ENCODE measurements at places on chromosomes 3 and 15.
A peak's percentile ranks its signal among the peaks of the same experiment; 100 is the strongest.

DNA sequence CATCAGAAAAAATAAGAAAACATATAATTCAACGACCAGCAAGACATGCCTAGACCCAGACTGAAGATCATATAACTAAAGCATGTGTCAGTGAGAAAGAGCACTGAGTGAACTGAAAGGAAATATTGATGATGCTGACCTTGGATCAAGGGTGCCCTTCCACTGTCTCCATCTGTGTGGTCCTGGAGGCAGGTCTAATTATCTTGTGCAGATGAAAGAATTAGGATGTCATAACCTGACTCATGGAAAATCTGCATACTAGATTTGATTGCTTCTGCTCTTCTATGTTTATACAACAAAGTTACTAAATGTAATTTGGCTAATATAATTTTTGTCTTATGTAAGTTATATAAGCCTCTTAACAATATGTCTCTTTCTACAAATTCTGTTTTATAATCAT, 264.6 kb upstream of the TGFBR2 start:
- H3K36me3 ChIP-seq: no peaks in the 10 kb centered on the region
- H3K27ac ChIP-seq: no peak overlapping the region
- DNase-seq: no peak
- H3K4me3 ChIP-seq: no peak overlapping the region

DNA sequence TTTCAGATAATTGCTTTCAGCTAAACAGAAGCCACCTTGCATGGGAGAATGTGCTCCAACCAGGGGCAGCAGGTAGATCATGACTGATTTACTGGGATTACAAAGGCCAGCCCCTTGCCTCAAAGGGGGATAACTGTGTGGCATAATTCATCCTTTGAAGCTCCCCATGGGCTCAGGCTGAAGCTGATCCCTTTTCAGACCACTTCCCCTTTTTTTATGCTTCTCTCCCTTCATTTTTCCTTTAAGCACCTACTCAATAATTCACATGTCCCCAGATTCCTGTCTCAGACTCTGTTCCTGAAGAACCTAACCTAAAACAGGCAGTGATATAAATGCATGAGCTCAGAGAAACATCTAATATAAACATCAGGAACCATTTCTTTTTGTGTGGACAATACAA, 8.2 kb upstream of the MYRIP start:
- no peak overlapping the region for H3K4me3 ChIP-seq
- no peaks in the 10 kb centered on the region for H3K4me1 ChIP-seq
- no peak for DNase-seq
- no peaks in the 10 kb centered on the region for H3K27me3 ChIP-seq

- no peak overlapping the region for H3K27ac ChIP-seq
- no peaks in the 10 kb centered on the region for H3K27me3 ChIP-seq
- no peak overlapping the region for H3K4me3 ChIP-seq
- no peaks in the 10 kb centered on the region for H3K36me3 ChIP-seq
- no peak for DNase-seq
- H3K4me1 ChIP-seq: no peaks in the 10 kb centered on the region
Observed at GRCh38 chr15:88490036-88490435, 22.5 kb downstream of the MRPS11 start.

GRCh38 chr15:90885432-90886290, 1.4 kb downstream of the FES start:
- H3K27me3 ChIP-seq: no peaks in the 10 kb centered on the region
- H3K4me1 ChIP-seq: no peaks in the 10 kb centered on the region
- peak; percentile 65 for DNase-seq
- H3K4me3 ChIP-seq: no peak overlapping the region
- no peak overlapping the region for H3K27ac ChIP-seq

DNA sequence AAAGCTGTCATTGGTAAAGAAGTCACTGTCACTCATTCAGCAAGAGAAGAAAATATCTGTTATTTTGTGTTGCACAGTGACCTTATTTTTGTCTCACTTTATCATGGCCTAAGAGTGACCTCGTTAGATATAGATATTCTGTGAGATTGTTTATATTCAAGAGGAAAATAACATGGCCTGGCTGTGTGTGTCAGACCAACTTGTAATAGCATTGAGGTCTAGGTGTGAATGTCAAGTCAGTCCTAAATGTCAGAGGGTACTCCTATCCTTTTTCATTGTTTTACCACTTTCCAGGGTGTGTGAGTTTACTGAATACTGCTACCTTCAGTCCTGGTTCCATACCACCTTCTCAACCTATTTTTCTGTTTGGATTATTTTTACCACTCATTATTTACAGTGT, 18.5 kb upstream of the TM4SF4 start:
- no peak overlapping the region for H3K4me3 ChIP-seq
- no peak for DNase-seq
- H3K27me3 ChIP-seq: no peaks in the 10 kb centered on the region
- no peaks in the 10 kb centered on the region for H3K36me3 ChIP-seq
- H3K27ac ChIP-seq: no peak overlapping the region
- H3K4me1 ChIP-seq: no peaks in the 10 kb centered on the region

GRCh38 chr3:196378146-196378841, 40.1 kb upstream of the TM4SF19 start:
- no peak overlapping the region for H3K27ac ChIP-seq
- H3K27me3 ChIP-seq: no peaks in the 10 kb centered on the region
- H3K36me3 ChIP-seq: peaks cover 8% of the 10 kb centered on the region
- H3K4me1 ChIP-seq: no peaks in the 10 kb centered on the region
- no peak for DNase-seq

DNA sequence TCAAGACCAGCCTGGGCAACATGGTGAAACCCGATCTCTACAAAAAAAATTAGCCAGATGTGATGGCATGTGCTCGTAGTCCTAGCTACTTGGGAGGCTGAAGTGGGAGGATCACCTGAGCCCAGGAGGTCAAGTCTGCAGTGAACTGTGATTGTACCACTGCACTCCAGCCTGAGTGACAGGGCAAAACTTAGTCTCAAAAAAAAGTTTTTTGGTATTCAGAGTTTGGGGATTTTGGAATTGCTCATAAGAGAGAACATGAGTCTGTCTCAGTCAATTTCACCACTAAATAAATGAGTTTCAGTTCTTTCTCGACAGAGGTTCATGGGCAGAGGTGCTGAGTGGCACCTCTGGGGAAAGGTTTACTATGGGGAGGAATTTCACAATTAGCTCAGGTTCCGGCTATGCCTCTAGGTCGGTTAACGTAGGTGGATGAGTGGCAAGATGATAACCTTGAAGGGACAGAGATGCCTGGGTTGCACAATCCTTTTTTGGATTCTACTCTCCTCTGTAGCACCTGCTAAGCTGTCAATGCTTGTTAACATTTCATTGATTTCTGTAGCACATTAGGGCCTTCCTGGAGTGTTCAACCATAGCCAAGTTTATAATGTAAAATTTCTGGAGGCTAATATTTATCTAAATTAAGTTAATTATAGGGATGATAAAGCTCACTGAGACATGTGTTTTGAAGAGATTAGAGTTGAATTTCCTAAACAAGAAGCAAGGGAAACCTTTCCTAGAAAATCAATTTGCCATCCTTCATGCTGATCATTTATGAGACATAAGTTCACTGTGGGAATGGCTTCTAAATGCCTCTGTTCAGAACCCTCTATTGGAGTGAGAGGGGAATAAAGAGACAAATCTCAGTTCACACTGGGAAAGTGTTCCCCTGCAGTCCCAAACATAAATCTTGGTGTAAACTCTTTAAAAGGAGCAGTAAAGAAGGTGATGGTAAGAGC, 37.4 kb upstream of the DCP1A start:
- H3K4me3 ChIP-seq: no peak overlapping the region
- no peak overlapping the region for H3K27ac ChIP-seq
- H3K36me3 ChIP-seq: no peaks in the 10 kb centered on the region
- no peaks in the 10 kb centered on the region for H3K4me1 ChIP-seq
- no peak for DNase-seq

DNA sequence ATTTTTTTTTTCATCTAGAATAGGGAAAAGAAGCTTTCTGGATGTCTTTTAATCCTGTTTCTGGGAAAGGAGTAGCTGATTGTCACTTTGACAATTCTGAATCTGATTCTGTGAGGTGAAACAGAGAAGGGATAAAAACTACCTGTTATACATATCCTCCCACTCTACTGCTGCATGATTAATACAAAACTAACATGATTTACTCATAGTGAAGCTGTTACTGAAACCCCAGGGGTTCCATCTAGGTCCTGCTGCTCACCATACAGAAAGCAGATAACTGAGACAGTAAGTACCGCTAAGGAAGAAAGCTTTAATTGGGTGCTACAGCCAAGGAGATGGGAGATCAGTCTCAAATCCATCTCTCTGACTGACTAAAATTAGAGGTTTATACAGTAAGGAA, 610.9 kb upstream of the ALCAM start:
- H3K4me3 ChIP-seq: no peak overlapping the region
- no peak overlapping the region for H3K27ac ChIP-seq
- H3K4me1 ChIP-seq: no peaks in the 10 kb centered on the region
- no peaks in the 10 kb centered on the region for H3K27me3 ChIP-seq
- H3K36me3 ChIP-seq: no peaks in the 10 kb centered on the region

DNA sequence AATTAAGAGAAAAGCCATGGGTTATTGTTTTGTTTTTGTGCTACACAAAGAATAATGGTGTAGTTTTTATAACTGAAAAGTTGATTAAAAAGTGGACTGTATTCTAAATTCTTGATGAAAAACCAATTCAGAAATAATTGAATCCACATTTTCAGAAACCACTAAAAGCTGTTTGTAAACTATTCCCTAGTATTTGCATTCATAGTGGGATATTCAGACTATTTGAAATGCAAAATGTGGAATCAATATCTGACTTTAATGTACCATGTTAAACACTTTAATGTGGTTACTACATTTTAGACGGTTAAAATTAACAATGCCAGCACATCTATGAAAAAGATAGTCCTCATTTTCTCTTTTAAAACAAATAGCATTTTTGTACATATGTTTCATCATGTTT, 104.6 kb downstream of the ZIC4 start:
- H3K27me3 ChIP-seq: no peaks in the 10 kb centered on the region
- no peak overlapping the region for H3K27ac ChIP-seq
- DNase-seq: no peak
- H3K4me1 ChIP-seq: no peaks in the 10 kb centered on the region
- H3K4me3 ChIP-seq: no peak overlapping the region
- H3K36me3 ChIP-seq: no peaks in the 10 kb centered on the region

DNA sequence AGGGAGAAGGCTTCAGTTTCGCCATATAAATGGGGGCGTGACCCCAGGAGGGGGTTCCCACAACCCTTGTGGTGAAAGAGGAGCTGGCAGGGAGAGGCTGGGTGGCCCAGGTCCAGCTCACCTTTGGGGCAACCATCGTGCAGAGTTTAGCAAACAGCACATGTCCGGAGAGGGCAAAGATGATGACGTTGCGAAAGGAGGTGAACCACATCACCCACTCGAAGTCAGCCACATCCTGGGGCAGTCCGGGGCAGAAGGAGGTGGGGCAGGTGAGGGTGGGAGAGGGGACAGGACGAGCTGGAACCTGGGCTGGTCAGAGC, 3.7 kb downstream of the HHATL start:
- no peaks in the 10 kb centered on the region for H3K27me3 ChIP-seq
- peaks cover 7% of the 10 kb centered on the region for H3K4me1 ChIP-seq
- no peak for DNase-seq

GRCh38 chr15:57190208-57190607, 186.1 kb upstream of the CGNL1 start:
- no peak for DNase-seq
- H3K4me3 ChIP-seq: no peak overlapping the region
- H3K27me3 ChIP-seq: no peaks in the 10 kb centered on the region
- no peak overlapping the region for H3K27ac ChIP-seq
- peaks cover 5% of the 10 kb centered on the region for H3K36me3 ChIP-seq

DNA sequence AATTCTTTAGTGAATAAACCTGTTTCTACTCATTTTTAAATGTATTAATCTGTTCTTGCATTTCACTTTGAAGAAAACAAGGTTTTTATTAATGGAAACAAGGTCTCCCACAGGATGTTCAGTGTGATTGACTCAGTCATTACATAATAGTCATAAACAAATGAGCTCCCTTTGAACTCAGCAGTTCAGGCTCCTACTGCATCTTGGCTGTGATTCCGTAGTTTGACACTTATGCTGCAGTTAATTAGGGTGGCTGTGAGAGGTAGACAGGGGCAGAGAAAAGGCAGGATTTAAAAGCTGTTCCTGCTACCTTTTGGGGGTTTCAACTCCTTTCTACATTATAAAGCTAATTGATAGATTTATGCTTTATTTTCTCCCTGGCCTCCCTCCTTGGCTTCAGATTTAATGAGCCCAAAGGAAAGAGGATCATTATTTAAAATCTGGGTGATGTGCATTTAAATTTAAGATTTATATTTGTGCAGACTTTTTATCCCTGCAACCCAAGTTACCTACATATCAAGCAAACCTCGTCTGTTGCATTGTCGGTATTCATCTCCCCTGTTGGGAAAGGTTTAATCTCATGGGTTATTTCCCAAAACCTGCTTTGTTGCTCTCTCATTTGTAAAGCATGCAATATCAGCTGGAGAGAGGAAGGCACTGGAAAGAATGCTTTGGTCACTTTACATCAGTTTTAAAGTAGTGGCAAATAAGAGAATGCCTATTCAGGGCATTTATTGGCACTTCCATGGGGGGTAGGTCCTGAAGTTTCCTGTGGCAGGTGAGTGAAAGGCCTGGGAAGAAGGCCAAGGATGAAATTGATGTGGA, 345.0 kb upstream of the NR2E3 start:
- no peaks in the 10 kb centered on the region for H3K27me3 ChIP-seq
- H3K4me1 ChIP-seq: no peaks in the 10 kb centered on the region
- no peak for DNase-seq
- H3K4me3 ChIP-seq: no peak overlapping the region

GRCh38 chr3:123188058-123188457, 13.7 kb upstream of the SEC22A start:
- no peak overlapping the region for H3K4me3 ChIP-seq
- no peak overlapping the region for H3K27ac ChIP-seq
- no peaks in the 10 kb centered on the region for H3K4me1 ChIP-seq

DNA sequence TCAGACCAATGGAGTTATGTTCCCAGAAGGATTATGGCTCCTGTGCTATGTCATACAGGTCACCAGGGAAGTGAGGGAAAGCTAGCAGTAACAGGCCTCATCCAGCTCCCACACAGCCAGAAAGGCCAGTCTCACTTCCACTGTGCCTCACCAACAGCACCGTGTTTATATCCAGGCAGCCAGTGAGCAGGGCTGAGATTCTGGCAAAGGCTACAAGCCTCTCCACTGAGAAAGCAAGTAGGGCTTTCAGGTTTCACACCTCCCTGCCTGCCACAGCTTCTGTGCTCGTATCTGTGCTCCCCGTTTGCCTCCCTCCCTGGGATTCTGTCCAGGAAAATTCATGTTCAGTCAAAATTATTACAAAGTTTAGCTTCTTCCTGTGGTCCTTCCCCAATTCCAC, 14.9 kb upstream of the CFAP20DC start:
- H3K36me3 ChIP-seq: no peaks in the 10 kb centered on the region
- DNase-seq: no peak
- peaks cover 2% of the 10 kb centered on the region for H3K27me3 ChIP-seq
- no peak overlapping the region for H3K4me3 ChIP-seq
- no peaks in the 10 kb centered on the region for H3K4me1 ChIP-seq

- no peaks in the 10 kb centered on the region for H3K36me3 ChIP-seq
- no peak overlapping the region for H3K27ac ChIP-seq
- no peak for DNase-seq
- no peaks in the 10 kb centered on the region for H3K27me3 ChIP-seq
- no peak overlapping the region for H3K4me3 ChIP-seq
Observed at GRCh38 chr15:77507911-77508310, 87.2 kb downstream of the HMG20A start.
